ENCODE measurements at places on chromosomes 1 and 21. TPM values are rescaled to one million over a fixed set of nuclear protein-coding genes. Genes with fewer than 3 reads are reported as not detected.

DNA sequence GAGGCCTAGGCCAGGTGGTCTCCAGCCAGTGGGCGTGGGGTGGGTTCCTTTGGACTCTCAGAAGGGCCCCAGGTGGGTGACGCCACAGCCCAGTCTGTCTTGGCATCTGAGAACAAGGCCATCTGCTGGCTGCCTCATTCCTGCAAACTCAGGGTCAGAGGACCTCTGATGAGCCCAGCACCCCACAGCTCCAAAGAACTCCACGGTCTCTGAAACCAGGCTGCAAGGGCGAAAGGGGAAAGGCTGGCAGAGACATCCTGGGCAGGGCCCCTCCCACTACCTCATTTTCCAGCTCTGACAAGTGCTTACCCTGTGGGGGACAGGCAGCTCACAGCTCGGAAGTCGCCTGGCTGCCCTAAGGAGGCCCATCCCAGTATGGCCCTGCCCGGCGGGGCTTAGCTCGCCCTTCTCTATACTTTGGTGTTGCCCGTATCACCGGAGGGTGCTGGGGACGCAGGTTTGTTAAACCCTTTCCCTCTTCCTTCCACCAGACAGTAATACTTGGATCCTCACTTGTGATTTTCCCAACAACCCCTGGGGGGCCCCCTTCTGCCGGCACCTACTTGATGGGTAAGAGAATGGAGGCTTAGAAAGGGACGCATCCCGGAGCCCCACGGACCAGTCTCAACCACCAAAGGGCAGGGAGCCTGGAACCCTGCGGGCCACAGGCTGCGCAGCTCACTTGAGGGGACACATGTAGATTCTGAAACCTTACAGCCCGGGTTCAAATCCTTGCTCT lies 10.9 kb upstream of the EDN2 start:
- DNase-seq = peak; percentile 50

- no peak for DNase-seq
These were observed 82.6 kb upstream of the PTGFR start for GRCh38 chr1:78408192-78408591.

DNA sequence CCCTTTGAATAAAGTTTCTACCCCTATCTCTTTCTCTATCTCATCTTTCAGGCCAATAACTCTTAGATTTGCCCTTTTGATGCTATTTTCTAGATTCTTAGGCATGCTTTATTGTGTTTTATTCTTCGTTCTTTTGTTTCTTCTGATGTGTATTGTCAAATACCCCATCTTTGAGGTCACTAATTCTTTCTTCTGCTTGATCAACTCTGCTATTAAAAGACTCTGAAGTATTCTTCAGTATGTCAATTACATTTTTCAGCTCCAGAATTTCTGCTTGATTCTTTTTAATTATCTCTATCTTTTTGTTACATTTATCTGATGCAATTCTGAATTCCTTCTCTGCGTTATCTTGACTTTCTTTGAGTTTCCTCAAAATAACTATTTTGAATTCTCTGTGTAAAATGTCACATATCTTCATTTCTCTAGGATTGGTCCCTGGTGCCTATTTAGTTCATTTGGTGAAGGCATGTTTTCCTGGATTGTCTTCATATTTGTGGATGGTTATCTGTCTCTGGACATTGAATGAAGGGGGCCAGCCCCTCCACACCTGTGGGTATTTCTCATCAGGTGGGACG lies 11.2 kb upstream of the CYP2J2 start:
- no peak for DNase-seq

- no peak for DNase-seq
These were observed 23.6 kb downstream of the TLCD4 start for GRCh38 chr1:95140791-95141190.

DNA sequence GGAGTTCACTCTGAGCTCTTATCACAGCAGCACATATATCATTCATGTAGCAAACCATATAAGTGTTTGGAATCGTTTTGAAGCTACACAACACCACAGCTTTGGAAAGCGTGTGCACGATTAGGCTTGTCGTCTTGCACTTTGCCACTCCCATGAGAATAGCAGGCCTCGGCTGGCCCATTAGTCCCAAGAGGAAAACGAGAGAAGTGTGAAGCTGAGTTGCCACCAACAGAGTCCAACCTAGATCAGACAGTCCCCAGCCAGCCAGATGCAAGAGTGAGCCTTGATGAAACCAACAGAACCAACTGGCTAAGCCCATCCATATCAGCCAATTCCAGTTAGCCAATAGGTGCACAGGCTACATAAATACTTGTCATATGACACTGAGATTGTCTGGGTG lies 238.4 kb downstream of the C1orf94 start:
- no peak for DNase-seq

- DNase-seq = no peak
These were observed 7.0 kb upstream of the RWDD3 start for GRCh38 chr1:95226781-95227660.

- no peak for DNase-seq
These were observed 564.7 kb downstream of the PTPRU start for GRCh38 chr1:29801003-29801402.

- no peak for DNase-seq
These were observed 7.0 kb downstream of the CLCN6 start for GRCh38 chr1:11813021-11813420.

DNA sequence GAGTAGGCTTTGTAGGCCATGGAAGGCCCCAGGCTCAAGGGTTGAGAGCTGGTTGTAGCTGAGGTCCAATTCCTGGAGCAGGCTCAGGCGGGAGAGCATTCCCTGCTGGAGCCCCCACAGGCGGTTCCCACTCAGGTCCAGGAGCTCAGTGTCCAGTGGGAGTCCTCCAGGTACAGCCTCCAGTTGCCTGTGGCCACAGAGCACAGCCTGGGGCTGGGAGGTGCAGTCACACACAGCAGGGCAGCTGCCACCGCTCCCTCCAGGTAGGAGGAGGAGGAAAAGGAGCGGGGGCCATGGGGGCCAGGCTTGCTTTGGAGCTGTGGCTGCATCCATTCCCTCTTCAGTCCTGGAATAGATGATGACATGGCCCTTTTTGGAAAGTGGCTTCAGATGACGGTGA lies 2.8 kb downstream of the LINGO4 start:
- DNase-seq = no peak

DNA sequence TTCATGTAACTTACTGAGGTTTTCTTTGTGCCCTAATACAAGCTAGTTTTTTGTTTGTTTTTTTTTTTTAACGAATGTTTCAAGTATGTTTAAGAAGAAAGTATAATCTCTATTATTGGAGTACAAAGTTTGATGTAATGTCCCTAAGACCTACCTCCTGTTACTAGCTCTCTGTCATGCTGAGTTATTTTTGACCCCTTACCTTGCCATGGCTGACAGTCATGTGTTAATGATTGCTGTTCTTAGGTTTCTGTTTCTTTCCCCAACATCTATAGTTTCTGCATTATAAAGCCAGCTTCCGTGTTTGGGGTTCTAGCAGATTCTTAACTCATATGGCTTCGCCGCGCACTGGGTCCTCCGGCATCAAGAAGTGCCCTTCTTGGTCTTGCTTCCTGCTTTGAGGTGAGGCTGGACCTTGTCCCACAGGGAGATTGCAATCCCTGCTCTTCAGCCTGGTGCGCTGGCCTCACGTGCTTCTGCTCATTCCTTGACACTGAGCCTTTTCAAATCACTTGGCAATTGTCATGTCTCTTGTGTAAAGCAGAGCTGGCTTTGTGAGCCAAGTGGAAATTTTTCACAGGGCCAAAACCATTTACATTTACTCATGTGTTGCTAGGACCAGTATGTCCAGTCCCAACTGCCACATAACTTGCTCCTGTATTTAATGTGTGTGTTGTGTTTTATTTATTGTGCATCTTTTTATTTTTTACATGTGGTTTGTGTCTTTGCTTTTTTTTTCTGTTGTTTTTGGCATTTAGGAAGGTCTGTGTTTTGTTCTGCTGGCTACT lies 135.0 kb upstream of the COL6A1 start:
- DNase-seq = no peak

- no peak for DNase-seq
These were observed 14.7 kb downstream of the OBSCN start for GRCh38 chr1:228222548-228222947.

DNA sequence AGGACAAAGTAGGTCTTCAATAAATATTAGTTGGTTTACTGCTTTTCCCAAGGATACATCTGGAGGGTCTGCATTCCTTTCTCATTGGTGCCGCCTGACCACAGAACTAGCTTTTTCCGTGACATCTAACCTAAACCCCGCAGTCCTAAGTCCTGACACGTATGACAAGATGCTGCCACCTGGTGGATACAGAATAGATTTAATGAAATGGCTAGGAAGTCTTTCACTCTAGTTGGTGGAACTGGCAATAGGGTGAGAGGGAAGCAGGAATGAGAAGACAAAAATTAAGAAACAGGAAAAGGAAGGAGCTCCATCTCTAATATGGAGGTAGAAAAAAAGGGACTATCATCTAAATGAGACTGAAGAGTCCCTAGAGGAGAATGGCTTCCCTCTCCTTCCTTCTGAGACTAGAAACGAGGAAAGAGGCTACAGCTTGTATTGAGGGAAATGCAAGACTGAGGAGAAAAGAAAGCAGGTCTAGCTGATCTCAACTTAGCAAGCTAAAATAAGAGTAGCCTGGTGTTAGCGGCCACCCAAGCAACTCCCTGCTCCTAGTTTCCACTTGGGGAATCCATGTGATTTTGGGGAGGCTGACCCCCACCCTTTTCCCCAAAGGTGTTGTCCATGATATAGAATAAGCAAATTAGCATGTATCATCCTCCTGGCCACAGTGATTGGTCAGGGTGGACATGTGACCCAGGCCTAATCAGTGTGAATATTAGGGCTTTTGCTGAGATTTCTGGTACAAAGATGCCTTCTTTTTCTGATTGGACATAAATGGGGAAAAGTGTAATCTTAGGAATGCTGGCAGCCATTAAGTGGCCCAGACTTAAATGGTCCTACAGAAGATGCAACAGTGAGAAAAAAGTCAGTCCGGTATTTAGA lies 5.9 kb downstream of the RFX5 start:
- DNase-seq = peak; percentile 43

- DNase-seq = no peak
These were observed 15.8 kb downstream of the ADGRB2 start for GRCh38 chr1:31748365-31748764.

GRCh38 chr1:153058826-153059784 lies 1.8 kb upstream of the SPRR2A start:
- no peak for DNase-seq

DNA sequence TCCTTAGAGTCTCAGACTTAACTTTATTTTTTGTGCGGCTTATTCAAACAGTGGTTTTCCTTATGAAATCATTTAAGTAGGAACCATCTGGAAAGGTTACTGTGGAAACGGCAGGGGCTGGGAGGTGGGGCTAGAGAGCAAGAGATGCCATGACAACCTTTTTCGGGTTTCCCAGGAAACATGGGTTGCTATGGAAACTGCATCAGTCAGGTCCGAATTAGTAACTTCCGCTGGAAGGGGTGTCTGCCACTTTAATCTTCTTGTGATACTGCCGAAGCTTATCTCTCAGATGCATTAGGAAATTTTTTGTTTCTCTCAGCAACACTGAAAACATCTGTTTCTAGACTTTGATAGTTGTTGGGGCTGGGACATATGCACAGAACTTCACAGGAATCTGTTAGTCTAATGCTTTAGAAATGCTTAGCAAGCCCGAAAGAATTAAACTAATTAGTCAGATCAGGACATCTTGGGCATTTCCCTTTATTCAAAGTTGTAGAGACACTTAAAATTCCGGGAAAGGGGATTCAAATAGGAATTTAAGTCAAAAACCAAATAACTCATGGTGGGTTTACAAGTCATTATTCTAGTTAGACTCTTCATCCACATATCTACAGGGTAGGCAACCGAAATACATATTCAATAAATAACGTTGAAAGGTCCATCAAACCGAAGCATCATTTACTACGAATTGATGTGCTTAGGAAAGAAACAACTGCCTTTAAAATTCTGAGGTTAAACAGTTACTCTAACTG lies 2.6 kb downstream of the KCNA3 start:
- DNase-seq = peak; percentile 84

DNA sequence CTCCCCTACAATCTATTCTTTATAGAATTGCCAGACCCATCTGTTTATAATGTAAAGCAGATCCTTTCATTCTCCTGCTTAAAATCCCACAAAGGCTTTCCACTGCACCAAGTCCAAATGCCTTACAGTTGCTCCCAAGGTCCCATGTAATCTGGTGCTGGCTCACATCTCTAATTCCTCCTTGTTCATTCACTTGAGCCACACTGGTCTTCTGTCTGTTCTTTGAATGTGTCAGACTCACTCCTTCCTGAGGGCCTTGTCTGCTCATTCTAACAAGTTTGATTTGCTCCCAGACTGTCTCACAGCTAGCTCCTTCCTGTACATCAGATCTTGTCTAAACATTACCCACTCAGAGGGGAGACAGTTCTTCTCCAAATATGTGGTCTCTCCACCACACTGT lies 38.9 kb downstream of the ALG14 start:
- DNase-seq = no peak

DNA sequence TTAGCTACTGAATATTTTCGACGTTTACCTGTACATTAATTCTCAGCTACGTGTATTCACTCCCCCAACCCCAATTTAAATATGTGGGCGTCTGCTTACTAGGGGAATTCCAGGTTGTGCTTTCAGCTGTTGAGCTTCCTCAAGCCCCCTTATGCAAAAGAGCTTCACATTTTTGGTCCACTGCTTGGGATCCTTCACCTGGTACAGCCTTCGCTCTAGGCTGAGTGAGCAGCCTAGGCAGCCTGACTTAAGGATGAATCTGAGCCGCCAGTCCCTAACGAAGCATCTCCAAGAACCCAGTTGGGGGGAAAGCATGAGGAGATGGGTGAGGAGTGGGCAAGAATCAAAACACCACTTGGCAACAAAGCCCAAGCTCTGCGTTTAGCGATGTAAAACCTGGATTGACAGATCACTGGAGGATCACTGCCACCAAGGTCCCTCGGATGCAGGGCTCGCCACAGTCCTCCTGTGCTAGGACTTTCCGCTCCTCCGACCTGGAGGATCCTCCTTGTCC lies 674 bp downstream of the BCL10 start:
- peak; percentile 45 for DNase-seq

GRCh38 chr1:224510880-224511645 lies 76.5 kb upstream of the WDR26 start:
- no peak for DNase-seq

GRCh38 chr1:68320349-68320748 lies 88.0 kb upstream of the WLS start:
- no peak for DNase-seq

GRCh38 chr21:15211491-15212133 lies 146.8 kb upstream of the NRIP1 start:
- no peak for DNase-seq

- no peak for DNase-seq
These were observed 289.5 kb downstream of the PAPPA2 start for GRCh38 chr1:176752505-176752904.

GRCh38 chr1:47675047-47675675 lies 237.3 kb downstream of the FOXD2 start:
- DNase-seq = no peak

PLA2G2C gene
- not detected for total RNA-seq

ATP6V1G3 gene
- total RNA-seq = not detected

PROK1 gene
- not detected for total RNA-seq

FMO1 gene
- not detected for total RNA-seq

LIPI gene
- total RNA-seq = not detected

WNT3A gene
- not detected for total RNA-seq

SUMO3 gene
- 54.6 TPM for total RNA-seq

LRRC39 gene
- total RNA-seq = 2.7 TPM

ATAD3A gene
- 27.5 TPM for total RNA-seq

Measured in naive thymus-derived CD8-positive, alpha-beta T cell (primary cell).